Cardiac muscle cell (in vitro differentiated cells and primary cell): ENCODE measurements at places on chromosomes 5 and 9.

GRCh38 chr5:133287500-133287899 lies 235.7 kb downstream of the HSPA4 start:
- no peak overlapping the region for H3K4me3 ChIP-seq
- peak; percentile 73 for DNase-seq
- H3K27me3 ChIP-seq = no peaks in the 10 kb centered on the region
- H3K4me1 ChIP-seq = peaks cover 6% of the 10 kb centered on the region
- H3K27ac ChIP-seq = no peak overlapping the region

- no peak overlapping the region for H3K27ac ChIP-seq
- no peak overlapping the region for H3K4me3 ChIP-seq
- no peak for DNase-seq
Observed at GRCh38 chr5:170974461-170974860, 112.6 kb downstream of the RANBP17 start.

- no peaks in the 10 kb centered on the region for H3K4me1 ChIP-seq
- DNase-seq = peak; percentile 7
- no peak overlapping the region for H3K27ac ChIP-seq
Observed at GRCh38 chr9:13688990-13689600, 409.6 kb upstream of the MPDZ start.

DNA sequence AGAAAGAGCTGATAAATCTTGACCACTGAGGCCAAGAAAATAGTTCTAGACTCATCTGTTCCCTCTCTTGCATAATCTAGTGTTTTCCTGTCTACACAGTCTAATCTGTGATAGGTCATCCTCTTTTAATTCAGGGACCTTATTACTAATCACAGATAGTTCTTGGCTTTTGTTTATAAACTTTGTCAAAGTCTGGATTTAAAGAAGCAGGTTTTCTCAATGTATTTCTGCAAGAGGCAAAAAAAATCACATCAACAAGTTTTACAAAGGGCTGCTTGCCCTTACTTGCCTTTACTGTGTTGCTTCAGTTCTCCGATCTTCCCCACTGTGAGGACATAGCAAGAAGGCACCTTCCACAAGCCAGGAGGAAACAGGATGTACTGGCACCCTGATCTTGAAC lies 43.9 kb upstream of the MTAP start:
- H3K4me1 ChIP-seq = no peaks in the 10 kb centered on the region
- no peaks in the 10 kb centered on the region for H3K36me3 ChIP-seq
- no peak for DNase-seq
- H3K27me3 ChIP-seq = peaks cover 98% of the 10 kb centered on the region
- no peak overlapping the region for H3K4me3 ChIP-seq

DNA sequence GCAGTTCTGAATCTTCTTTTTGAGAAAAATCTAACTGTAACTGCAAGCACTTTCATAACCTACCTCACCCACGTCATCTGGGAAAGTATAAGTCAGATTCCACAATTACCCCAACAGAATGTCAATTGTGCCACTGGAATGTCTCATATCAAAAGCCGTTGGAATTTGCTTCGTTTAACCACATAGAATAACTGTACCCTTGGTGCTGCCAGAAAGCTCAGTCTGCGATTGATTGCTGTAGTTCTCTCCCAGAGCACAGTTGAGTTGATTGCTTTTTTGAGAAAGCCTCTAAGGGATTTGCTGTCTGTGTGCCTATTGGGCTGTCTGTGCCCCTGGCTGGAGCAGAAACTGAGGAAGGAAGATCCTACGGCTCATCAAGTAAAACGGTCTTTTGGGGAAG lies 583.6 kb downstream of the TMEM38B start:
- H3K4me1 ChIP-seq = no peaks in the 10 kb centered on the region
- H3K27ac ChIP-seq = no peak overlapping the region
- no peaks in the 10 kb centered on the region for H3K27me3 ChIP-seq
- DNase-seq = peak; percentile 46

DNA sequence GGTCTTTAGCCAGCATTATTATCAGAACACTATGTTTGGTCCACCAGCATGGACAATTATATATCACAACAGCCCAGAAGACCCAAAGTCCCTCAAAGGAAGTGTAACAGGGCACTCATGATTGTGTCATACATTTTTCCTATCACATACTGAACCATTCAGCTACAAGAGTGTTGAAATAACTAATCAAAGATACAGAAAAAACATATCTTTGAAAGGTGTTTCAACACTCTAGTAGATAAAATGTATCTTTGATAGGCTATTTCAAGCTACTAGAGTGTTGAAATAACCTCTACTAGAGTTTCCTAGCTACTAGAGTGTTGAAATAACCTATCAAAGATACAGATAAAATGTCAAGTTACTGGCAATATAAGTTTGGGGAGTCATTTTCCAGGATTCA lies 545.0 kb downstream of the PRR16 start:
- no peak overlapping the region for H3K4me3 ChIP-seq
- peaks cover 39% of the 10 kb centered on the region for H3K27me3 ChIP-seq
- no peaks in the 10 kb centered on the region for H3K36me3 ChIP-seq
- peak; percentile 68 for DNase-seq

GRCh38 chr9:100419166-100419565 lies 7.8 kb upstream of the MSANTD3 start:
- no peaks in the 10 kb centered on the region for H3K27me3 ChIP-seq
- DNase-seq = no peak
- H3K36me3 ChIP-seq = no peaks in the 10 kb centered on the region

DNA sequence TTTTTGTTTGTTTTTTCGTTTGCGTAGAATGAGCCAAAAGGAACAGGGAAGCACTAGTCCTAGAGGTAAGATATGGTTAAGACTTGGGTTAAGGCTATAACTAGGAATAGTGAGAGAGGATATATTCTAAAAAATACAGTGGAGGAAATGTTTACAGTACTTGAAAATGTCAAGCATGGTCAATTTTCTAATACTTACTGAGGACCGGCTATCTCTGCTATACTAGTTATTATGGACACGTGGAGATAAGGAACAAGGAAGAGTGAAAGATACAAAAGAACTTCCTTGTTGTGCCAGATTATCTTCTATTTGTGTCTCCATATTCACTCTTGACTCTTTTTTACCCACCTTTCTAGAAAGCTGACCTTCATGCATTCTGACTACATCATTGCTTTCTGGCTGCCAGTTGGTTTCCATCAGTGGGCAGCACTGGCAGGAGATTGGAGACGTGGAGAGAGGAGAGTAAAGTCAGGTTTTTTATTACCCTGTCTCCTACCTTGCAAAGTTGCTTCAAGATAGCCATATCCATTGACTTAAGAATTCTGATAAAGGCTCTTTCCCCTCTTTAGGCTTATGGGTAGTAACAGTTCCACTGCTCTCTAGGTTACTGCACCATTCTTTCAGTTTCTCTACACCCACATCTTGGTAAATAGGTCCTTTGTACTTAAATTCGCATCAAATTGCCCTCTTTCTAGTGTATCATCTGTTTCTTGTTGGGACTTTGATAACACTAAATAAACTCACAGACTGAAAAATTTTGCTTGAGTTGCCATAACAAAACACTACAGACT lies 9.0 kb upstream of the RFX3 start:
- H3K4me3 ChIP-seq = no peak overlapping the region
- peaks cover 4% of the 10 kb centered on the region for H3K36me3 ChIP-seq
- no peaks in the 10 kb centered on the region for H3K4me1 ChIP-seq
- no peak for DNase-seq
- H3K27me3 ChIP-seq = no peaks in the 10 kb centered on the region

GRCh38 chr5:147188200-147189108 lies 46.4 kb upstream of the STK32A start:
- no peaks in the 10 kb centered on the region for H3K27me3 ChIP-seq
- H3K27ac ChIP-seq = no peak overlapping the region
